HS-27A (cell line): ENCODE measurements at places on chromosomes 1 and 21.

DNA sequence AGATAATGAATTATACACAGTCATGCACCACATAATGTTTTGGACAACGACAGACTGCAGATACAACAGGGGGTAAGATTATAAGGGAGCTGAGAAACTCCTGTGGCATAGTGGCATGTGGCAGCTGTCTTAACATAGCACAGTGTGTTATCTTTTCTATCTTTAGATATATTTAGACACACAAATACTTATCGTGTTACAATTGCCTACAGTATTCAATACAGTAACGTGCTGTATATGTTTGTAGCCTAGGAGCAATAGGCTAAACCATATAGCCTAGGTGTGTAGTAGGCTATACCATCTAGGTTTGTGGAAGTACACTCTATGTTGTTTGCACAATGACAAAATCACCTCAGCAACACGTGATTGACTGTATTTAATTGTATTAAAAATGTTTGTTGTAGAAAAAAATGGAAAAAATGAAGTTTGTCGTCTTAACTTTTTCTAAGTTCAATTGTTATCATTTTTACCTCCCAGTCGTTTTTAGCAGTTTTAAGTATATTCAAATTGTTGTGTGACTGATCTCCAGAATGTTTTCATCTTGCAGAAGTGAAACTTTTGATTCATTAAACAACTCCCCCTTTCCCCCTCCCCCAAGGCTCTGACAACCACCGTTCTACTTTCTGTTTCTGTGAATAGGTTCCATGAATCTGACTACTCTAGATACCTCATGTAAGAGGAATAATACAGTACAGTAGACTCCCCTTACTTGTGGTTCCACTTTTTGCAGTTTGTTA, 351.0 kb upstream of the B3GALT2 start:
- no peak for DNase-seq

DNA sequence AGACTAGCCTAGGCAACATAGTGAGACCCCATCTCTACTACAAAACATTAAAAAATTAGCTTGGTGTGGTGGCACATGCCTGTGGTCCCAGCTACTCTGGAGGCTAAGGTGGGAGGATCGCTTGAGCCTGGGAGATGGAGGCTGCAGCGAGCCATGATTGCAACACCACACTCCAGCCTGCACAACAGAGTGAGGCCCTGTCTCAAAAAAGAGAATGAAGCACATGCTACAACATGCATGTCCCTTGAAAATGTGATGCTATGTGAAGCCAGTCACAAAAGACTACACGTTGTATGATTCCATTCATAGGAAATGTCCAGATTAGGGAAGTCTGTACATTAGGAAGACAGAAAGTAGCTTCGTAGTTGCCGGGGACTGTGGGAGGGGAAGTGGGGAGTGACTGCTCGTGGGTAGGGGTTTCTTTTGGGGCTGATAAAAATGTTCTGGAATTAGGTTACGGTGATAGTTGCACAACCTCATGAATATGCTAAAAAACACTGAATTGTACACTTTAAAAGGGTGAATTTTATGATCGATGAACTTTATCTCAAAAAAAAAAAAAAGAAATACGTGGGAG, 202.1 kb downstream of the KAZN start:
- DNase-seq: no peak

- DNase-seq: no peak
Observed at GRCh38 chr1:100942304-100943046, 46.6 kb downstream of the SLC30A7 start.

GRCh38 chr1:186738926-186739325, 58.7 kb upstream of the PTGS2 start:
- DNase-seq: no peak

GRCh38 chr1:71721532-71721931, 560.8 kb downstream of the NEGR1 start:
- DNase-seq: no peak

DNA sequence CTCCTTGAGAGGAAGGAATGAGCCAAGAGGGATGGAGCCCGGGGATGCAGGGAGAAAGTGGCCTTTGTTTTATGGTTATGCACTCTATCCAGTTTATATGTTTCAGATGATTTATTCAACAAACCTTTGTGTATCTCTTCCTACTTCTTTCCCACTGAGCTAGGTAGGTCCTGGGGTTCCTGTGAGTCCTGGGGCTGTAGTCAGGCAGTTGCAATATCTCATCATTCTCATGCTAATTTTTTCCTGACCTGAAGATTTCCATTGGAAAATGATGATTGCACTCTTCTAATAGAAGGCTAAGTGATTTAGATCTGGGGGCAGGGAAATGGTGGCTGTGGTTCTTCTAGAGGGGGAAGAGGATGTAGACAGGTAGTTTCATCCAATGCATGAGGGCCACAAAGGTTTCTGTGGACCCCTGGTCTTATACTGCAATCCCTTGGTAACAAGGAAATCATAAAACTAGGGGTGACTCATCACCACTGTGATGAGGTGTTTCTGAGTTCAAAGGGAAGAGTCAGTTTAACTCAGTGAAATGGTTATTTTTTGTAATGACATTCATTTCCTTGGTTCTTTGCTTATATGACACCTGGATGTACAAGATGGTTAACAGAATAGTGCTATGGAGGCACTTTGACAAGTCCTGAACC, 20.2 kb downstream of the B3GALT5 start:
- no peak for DNase-seq

- DNase-seq: no peak
Observed at GRCh38 chr1:177922209-177922608, 47.6 kb downstream of the SEC16B start.

GRCh38 chr1:35894183-35894582, 11.2 kb downstream of the AGO1 start:
- no peak for DNase-seq

DNA sequence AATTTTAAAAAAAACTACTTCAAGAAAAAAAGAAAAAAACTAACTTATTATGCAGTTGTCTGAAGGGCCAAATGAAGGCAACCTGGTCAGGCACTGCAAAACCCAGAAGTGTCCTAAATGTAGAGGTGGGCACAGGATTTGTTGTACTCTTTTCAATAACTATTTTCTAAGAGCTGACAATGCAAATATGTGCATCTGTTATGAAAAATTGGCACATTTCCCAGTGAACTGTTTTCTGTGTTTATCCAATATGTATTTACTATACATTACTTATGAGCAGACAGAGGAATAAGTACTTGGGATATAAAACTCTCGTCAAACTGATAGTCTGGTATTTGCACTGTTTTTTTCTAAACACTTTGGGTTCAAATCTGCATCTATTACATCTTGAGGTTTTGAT, 188.0 kb upstream of the C21orf91 start:
- DNase-seq: no peak

GRCh38 chr1:21067551-21068227, 109.0 kb downstream of the EIF4G3 start:
- no peak for DNase-seq

GRCh38 chr1:64498325-64498724, 28.4 kb downstream of the CACHD1 start:
- no peak for DNase-seq

DNA sequence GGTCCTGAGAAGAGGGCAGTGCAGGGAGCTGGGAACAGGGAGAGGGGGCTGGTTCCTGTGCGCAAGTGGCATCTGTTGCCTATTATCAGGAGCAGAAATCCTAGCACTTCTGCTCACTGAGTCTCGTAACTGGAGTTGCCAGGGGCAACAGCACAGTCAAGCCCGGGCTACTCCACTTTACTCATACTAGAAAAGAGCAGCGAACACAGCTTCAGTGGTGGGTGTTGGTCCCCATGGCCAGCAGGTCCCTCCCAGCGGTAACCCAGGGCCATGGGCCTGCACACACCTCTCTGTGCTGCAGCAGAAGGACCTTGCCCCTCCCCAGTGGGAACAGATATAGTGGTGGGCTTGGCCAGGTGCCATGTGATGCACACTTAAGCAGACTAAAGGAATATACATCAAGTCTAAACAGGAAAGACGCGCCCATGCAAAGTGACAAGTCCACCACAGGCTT, 8.5 kb downstream of the PYCR2 start:
- DNase-seq: no peak

- DNase-seq: no peak
Observed at GRCh38 chr21:45518742-45519141, 23.5 kb downstream of the SLC19A1 start.

- no peak for DNase-seq
Observed at GRCh38 chr1:34645919-34646318, 108.9 kb upstream of the GJB5 start.

DNA sequence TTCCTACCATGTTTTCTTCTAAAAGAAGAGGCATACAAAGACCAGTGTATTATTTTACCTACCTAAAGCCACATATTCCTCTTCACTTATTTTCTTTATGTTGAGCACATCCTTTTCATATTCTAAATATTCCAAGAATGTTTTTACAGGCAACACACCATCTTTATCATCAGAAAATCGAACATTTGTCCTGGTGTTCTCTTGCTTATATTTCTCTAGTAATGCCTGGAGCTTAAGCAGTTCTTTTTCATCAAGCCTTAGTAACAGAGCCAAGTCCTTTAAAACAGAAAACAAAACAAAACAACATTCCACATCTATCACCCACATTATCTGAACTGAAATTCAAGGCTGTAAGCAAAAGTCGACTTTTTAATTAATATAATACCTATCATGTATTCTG, 88.7 kb downstream of the IARS2 start:
- DNase-seq: no peak

DNA sequence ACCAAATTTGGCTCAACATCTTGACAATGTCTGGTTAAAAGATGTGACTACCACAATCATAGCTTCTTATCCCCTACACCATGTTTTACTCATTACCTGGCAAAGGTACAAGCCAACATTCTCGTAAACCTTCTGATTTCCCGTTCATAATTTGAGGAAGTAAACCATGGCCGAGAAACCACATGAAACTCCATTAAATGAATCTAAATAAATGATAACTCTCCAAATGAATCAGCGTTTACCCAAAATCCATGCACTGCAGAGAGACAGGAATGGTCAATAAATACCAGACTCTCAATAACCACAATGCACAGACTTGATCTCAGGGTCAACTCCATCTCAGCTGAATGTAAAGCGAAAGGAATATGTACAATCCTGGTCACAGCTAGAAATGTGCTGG, 125.2 kb downstream of the TYW3 start:
- DNase-seq: no peak

- DNase-seq: no peak
Observed at GRCh38 chr1:201427963-201428362, 6.4 kb upstream of the TNNI1 start.

DNA sequence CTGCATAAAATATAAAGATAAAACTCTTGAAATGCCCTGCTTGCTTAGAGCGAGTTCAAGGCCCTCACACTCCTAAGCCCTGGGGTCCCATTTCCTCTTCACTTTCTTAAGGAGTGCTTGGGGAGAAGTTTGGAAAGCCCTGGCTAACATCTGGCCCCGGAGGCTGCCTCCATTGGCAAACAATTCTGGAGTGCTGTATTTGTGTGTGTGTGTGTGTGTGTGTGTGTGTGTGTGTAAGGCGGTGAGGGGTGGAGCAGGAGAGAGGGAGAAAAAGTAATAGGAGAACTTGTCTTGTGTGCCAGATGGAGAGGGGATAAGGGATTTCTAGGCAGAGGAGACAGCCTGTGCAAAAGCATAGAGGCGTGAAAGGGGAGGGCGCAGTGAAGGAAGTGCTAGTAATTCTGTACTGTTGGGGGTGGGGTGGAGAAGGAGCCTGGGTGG, 578 bp upstream of the TRIM62 start:
- no peak for DNase-seq

DNA sequence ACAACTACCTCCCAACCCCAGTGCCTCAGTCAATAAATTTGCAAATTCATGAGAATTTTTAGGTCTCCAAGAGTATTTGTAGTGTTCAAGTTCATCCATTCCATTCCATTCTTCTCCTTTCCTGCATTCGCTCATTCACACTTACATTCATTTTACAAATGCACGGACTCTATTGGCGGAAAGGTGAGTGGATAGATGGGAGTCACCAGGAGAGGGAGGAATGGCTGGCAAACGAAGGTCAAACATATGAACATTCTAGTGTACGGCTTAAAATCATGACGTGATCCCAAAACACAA, 2.5 kb downstream of the LORICRIN start:
- DNase-seq: no peak

DNA sequence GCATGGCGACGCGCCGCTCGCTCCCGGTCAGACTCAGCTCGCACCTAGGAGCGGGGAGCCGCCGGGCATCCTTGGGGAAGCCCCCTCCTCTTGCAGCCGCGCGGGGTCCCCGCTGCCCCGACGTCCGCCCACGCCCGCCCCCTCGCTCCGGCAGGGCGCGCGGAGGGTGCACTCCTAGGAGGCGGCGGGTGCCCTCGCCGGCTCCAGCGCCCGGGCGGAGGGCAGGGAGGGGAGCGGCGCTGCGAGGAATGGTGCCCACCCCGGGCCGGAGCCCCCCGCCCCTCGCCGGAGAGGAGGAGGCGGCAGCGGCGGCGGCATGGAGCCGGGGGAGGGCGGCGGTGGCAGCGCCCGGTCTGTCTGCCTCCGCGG, 488 bp downstream of the FAM78B start:
- no peak for DNase-seq

GRCh38 chr1:173946380-173946921, 29.3 kb upstream of the SERPINC1 start:
- no peak for DNase-seq
